Activated naive CD8-positive, alpha-beta T cell treated with anti-CD3 and anti-CD28 coated beads for 36 hours (primary cell): ENCODE measurements at places on chromosomes 3 and 15. TPM values are rescaled to one million over a fixed set of nuclear protein-coding genes. Genes with fewer than 3 reads are reported as not detected.

Gene PPP1R14D
- not detected for total RNA-seq

Gene CTXND1
- not detected for total RNA-seq

Gene ATP8B4
- total RNA-seq: 3.4 TPM

Gene PARP6
- 47.3 TPM for total RNA-seq

Gene HCLS1
- 183 TPM for total RNA-seq

Gene PARP3
- total RNA-seq: 15.6 TPM
